ENCODE measurements at places on chromosomes 5 and 9.

GRCh38 chr5:52531105-52531504, 256.6 kb upstream of the ITGA1 start:
- no peak for DNase-seq

DNA sequence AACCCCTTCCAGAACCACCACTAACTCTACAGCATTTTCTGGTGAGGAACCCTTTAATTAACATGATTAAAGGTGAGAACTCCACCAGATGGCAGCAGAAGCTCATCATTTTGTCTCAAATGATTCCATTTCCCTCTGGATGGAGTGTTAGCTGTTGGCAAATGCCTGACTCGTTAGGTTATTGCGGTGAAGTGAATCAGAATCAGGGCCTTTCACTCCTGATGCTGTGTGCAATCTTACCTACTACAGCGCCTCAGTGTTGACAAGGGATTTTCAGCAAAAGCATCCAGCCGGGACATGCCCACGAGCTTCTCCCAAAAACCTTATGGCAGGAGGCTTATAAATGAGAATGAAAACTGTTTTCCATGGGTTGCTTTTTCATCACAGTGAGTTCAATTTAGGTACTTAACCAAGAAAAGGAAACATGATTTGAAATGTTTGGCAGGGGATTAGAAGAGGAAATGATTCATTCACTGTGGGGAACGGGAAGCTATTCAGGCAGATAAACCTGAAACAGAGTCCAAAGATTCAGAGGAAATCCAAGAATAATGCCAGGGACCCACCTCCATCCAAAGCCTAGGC, 48.0 kb upstream of the CAST start:
- DNase-seq = peak; percentile 96

DNA sequence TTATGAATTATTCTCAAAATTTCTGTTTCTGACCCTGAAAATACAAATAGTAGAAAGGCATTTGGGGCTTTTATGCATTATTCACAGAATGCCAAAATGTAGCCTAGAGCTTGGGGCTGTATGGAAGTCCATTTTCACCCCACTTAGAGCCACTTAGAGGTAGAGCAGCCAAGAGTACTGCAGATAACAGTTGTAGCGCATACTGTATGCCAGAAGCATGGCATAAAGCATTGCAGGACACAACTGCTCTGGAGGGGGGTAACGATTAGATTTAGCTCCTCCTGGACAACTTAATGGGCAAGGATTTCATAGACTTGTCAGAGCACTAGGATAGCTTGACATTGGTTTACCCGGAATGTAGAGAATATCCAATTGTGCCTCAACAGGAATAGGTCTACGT, 15.7 kb downstream of the SLC31A1 start:
- DNase-seq = no peak

- DNase-seq = no peak
These were observed 736 bp upstream of the NKD2 start for GRCh38 chr5:1007681-1008450.

- DNase-seq = no peak
These were observed 11.3 kb downstream of the AHRR start for GRCh38 chr5:332843-333242.

All from amniotic epithelial cell (primary cell).